Lower lobe of right lung (tissue), 2 donors: ENCODE measurements at places on chromosomes 5 and 9.
A peak's percentile ranks its signal among the peaks of the same experiment; 100 is the strongest.

DNA sequence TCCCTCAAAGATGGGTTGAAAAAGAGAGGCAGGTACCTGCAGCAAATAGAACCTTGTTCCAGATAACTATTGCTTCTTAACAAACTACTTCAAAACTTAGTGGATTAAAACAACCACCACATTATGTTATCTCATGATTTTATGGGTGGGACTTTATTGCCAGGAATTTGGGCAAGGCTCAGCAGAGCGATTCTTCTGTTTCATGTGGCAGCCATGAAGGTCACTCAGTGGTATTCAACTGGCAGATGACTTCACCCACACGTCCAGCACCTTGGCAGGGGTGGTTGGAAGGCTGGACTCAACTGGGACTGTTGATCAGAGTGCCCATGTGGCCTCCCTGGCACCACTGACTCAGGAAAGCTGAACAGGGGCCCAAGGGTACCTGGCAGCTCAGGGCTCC lies 112.0 kb downstream of the HSD17B3 start:
- H3K36me3 ChIP-seq, result no peaks in the 10 kb centered on the region
- DNase-seq, result no peak
- H3K27me3 ChIP-seq, result no peaks in the 10 kb centered on the region
- no peak overlapping the region for H3K4me3 ChIP-seq

- peaks cover 60% of the 10 kb centered on the region for H3K4me1 ChIP-seq
- H3K4me3 ChIP-seq, result peak overlapping the region; percentile 27
- H3K27me3 ChIP-seq, result no peaks in the 10 kb centered on the region
- peak overlapping the region; percentile 98 for H3K27ac ChIP-seq
- peaks cover 41% of the 10 kb centered on the region for H3K36me3 ChIP-seq
- DNase-seq, result peak; percentile 43
Measured at GRCh38 chr5:176532795-176533194, 4.4 kb downstream of the RNF44 start.

DNA sequence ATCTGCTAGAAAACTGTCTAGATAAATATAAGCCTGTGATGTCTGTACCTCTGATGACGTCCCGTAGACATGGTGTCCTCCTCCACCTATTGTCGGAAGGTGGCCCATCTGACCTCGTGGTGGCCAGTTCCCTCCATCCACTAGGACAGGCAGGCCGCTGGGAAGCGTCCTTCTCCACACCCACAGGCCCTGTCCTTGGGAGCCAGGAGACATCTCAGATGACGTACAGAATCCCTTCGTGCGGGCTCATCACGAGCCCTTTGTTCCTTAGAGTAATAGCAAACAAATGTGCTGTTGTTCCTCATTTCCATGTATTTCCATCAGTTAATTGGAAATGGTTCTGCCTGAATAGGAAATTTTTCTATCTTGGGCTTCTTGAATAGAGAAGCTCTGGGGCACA lies 38.3 kb upstream of the TENT4A start:
- no peak overlapping the region for H3K27ac ChIP-seq
- no peaks in the 10 kb centered on the region for H3K4me1 ChIP-seq
- H3K4me3 ChIP-seq, result no peak overlapping the region
- DNase-seq, result no peak

DNA sequence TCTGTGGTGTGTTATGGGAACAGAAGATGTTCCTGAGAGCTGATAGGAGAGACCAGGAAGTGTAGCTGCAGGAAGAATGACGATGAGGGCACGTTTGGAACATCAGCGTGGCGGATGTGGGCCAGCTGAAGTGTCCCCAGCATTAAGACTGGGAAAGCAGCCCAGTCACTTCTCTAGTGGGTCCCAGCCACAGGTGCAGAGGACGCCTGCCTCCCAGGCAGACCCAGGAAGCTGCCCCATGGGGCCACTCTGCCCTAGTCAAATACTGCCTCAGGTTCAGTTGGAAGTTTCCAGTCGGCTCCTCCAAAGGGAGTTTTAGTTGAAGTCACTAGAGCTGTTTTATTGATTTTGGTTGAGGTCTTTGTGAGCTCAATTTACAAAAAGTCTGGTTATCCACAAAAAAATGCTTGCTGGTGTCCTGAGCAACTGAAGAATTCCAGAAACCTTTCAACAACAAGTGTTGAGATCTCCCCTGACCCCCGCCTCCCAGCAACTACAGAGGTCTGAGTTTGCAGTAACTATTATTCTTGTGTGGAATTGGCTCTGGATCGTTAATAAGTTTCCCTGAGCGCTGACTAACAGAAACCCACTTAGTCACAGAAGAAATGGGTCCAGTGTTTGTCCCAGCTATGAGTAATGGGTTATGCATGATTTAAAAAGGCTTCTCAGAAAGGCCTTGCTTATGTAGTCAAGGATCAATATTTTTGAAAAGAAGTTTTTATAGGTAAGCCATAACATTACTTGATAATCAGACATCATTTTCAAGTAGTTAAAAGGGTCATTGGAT lies 294.1 kb downstream of the FANCC start:
- DNase-seq, result peak; percentile 67
- peaks cover 25% of the 10 kb centered on the region for H3K36me3 ChIP-seq
- H3K27me3 ChIP-seq, result no peaks in the 10 kb centered on the region
- no peak overlapping the region for H3K4me3 ChIP-seq
- peaks cover 92% of the 10 kb centered on the region for H3K4me1 ChIP-seq

DNA sequence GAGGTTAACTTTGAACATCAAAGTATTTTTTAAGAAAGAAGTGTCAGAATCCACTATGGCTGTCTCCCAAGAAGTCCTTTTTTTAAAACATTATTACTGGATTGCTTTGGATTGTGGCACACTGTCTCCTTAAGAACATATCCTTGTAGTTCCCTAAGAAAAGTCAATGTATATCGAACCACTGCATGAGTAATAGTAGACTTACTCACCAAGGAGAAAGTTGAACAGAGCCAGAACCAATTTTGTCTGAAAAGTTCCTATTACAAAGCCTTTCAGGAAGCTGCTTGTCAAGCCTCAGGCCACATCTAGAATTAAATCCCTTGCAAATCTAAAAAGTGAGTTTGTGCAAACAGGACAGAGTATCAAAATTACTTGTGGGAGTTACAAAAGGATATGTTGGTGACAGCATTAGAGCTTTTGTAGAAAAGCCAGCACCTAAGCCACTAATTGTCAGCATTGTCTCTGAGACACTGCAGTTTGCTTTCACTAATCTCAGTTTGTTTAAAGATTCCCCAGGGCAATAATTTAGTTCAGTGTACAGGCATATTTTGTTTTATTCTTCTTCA lies 195.4 kb downstream of the MPDZ start:
- no peak overlapping the region for H3K27ac ChIP-seq
- no peak for DNase-seq
- no peaks in the 10 kb centered on the region for H3K27me3 ChIP-seq
- no peaks in the 10 kb centered on the region for H3K4me1 ChIP-seq
- H3K36me3 ChIP-seq, result no peaks in the 10 kb centered on the region
- no peak overlapping the region for H3K4me3 ChIP-seq

GRCh38 chr9:133781828-133782135 lies 43.6 kb upstream of the SARDH start:
- no peak overlapping the region for H3K27ac ChIP-seq
- peaks cover 8% of the 10 kb centered on the region for H3K4me1 ChIP-seq
- DNase-seq, result no peak
- no peaks in the 10 kb centered on the region for H3K27me3 ChIP-seq
- no peak overlapping the region for H3K4me3 ChIP-seq

- H3K27ac ChIP-seq, result no peak overlapping the region
- no peaks in the 10 kb centered on the region for H3K27me3 ChIP-seq
- H3K4me1 ChIP-seq, result peaks cover 10% of the 10 kb centered on the region
- no peaks in the 10 kb centered on the region for H3K36me3 ChIP-seq
Measured at GRCh38 chr5:173453167-173453566, 125.0 kb upstream of the STC2 start.

GRCh38 chr9:134061019-134061687 lies 6.7 kb downstream of the BRD3 start:
- no peak overlapping the region for H3K4me3 ChIP-seq
- H3K36me3 ChIP-seq, result no peaks in the 10 kb centered on the region
- peaks cover 95% of the 10 kb centered on the region for H3K4me1 ChIP-seq
- H3K27me3 ChIP-seq, result no peaks in the 10 kb centered on the region

- H3K36me3 ChIP-seq, result no peaks in the 10 kb centered on the region
- no peaks in the 10 kb centered on the region for H3K27me3 ChIP-seq
- H3K4me3 ChIP-seq, result no peak overlapping the region
Measured at GRCh38 chr9:78575771-78576170, 278.8 kb downstream of the PSAT1 start.

- no peaks in the 10 kb centered on the region for H3K36me3 ChIP-seq
- no peak overlapping the region for H3K27ac ChIP-seq
- DNase-seq, result no peak
Measured at GRCh38 chr9:1869843-1870242, 145.3 kb upstream of the SMARCA2 start.

GRCh38 chr5:175887463-175887862 lies 16.1 kb downstream of the CPLX2 start:
- DNase-seq, result no peak
- no peaks in the 10 kb centered on the region for H3K4me1 ChIP-seq
- H3K4me3 ChIP-seq, result no peak overlapping the region
- no peak overlapping the region for H3K27ac ChIP-seq
- H3K36me3 ChIP-seq, result no peaks in the 10 kb centered on the region
- H3K27me3 ChIP-seq, result no peaks in the 10 kb centered on the region

GRCh38 chr5:64634997-64635686 lies 55.2 kb upstream of the SHISAL2B start:
- H3K4me1 ChIP-seq, result no peaks in the 10 kb centered on the region
- H3K4me3 ChIP-seq, result no peak overlapping the region
- DNase-seq, result no peak
- no peak overlapping the region for H3K27ac ChIP-seq
- H3K36me3 ChIP-seq, result no peaks in the 10 kb centered on the region
- H3K27me3 ChIP-seq, result no peaks in the 10 kb centered on the region

GRCh38 chr5:57166276-57166675 lies 7.6 kb upstream of the GPBP1 start:
- H3K4me3 ChIP-seq, result no peak overlapping the region
- no peak overlapping the region for H3K27ac ChIP-seq
- H3K4me1 ChIP-seq, result no peaks in the 10 kb centered on the region
- no peaks in the 10 kb centered on the region for H3K27me3 ChIP-seq
- no peak for DNase-seq

DNA sequence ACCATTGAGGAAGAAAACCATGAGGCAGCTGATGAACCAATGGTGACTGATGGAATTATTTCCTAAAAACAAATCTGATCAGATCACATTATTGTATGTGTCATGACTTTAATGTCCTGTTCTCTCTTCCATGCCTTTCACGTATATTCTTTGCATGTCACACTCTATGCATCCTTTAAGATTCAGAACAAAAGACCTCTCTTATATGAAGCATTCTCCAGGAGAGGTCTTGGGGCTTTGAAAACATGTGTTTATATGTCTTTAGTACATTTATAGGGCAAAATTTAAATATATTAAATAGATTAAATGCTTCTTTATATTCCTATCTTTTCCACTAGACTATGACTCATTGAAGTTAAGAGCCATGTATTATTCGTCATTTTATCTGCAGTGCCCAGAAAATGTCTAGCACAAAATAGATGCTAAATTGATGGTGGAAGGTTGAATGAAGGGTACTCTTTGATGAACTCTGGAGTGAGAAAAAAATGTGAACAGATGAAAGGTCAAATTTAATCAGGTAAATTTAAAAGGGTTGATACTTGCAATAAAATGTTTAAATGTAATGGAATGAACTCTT lies 196.3 kb downstream of the PSAT1 start:
- no peaks in the 10 kb centered on the region for H3K27me3 ChIP-seq
- H3K4me3 ChIP-seq, result no peak overlapping the region
- H3K27ac ChIP-seq, result no peak overlapping the region

DNA sequence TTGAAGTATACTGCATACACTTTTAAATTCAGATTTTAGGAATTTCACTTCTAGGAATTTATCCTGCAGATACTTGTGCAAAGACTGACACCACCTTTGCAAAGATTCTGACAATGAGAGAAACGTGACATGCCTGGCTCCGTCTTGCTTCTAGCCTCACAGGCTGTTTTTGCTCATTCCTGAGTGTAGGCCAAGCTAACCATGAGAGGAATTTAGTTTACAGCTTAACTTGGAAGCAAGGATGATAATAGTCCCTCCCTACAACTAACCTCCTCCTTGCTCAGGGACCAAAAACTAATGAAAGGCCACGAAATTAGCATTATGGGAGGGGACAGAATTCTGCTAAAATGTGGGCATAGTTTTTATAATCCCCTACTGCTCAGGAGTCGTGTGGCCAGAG lies 31.1 kb downstream of the C5orf22 start:
- no peak for DNase-seq
- no peaks in the 10 kb centered on the region for H3K4me1 ChIP-seq
- H3K27me3 ChIP-seq, result no peaks in the 10 kb centered on the region
- H3K36me3 ChIP-seq, result no peaks in the 10 kb centered on the region
- no peak overlapping the region for H3K4me3 ChIP-seq

DNA sequence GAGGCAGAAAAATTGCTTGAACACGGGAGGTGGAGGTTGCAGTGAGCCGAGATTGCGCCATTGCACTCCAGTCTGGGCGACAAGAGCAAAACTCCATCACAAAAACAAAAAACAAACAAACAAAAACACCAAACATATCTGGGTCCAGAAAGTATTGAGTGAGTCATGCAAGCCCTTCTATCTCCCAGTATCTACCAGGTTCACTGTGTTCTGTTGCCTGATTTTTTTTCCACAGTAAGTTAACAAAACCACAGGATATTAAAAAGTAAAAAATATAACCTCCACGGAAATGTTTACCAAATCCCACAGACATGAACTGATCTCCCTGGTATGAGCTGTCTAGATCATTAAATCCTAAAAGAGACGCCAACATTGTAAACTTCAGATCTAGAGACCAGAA lies 94.4 kb downstream of the ANKH start:
- no peaks in the 10 kb centered on the region for H3K27me3 ChIP-seq
- H3K27ac ChIP-seq, result no peak overlapping the region
- no peak overlapping the region for H3K4me3 ChIP-seq
- no peaks in the 10 kb centered on the region for H3K36me3 ChIP-seq
- H3K4me1 ChIP-seq, result peaks cover 7% of the 10 kb centered on the region

GRCh38 chr5:93307557-93307956 lies 273.5 kb downstream of the NR2F1-AS1 start:
- H3K36me3 ChIP-seq, result no peaks in the 10 kb centered on the region
- no peaks in the 10 kb centered on the region for H3K4me1 ChIP-seq
- no peak overlapping the region for H3K4me3 ChIP-seq
- DNase-seq, result no peak

GRCh38 chr9:133822430-133823065 lies 84.4 kb upstream of the SARDH start:
- no peaks in the 10 kb centered on the region for H3K4me1 ChIP-seq
- no peak overlapping the region for H3K27ac ChIP-seq

DNA sequence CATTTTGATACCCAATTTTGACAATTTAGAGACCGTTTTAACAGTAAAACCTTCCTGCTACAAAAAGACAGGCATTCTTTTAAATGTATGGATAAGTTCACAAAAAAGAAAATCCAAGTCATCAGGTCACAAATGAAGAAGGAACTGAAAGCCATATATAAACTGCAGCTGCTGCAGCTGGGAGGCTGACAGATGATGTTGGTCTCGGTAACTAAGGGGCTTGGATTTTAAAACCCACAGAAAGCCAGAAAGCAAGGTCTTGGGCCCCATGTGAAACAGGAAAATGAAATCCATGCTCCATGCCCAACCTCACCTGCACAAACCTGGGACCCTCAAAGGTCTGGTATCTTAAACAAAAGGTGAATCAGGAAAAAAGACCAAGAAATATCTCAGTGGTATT lies 15.7 kb upstream of the C5orf34 start:
- H3K4me1 ChIP-seq, result no peaks in the 10 kb centered on the region
- H3K27ac ChIP-seq, result no peak overlapping the region
- no peak overlapping the region for H3K4me3 ChIP-seq
- no peaks in the 10 kb centered on the region for H3K27me3 ChIP-seq

GRCh38 chr9:75133396-75133795 lies 45.1 kb downstream of the OSTF1 start:
- no peaks in the 10 kb centered on the region for H3K4me1 ChIP-seq
- no peak overlapping the region for H3K4me3 ChIP-seq
- peaks cover 91% of the 10 kb centered on the region for H3K36me3 ChIP-seq

GRCh38 chr9:23587903-23588302 lies 238.1 kb downstream of the ELAVL2 start:
- H3K27me3 ChIP-seq, result no peaks in the 10 kb centered on the region
- H3K4me1 ChIP-seq, result peaks cover 9% of the 10 kb centered on the region
- H3K27ac ChIP-seq, result no peak overlapping the region
- no peaks in the 10 kb centered on the region for H3K36me3 ChIP-seq
- no peak for DNase-seq
- no peak overlapping the region for H3K4me3 ChIP-seq
